ENCODE measurements at places on chromosomes 11 and 22. TPM values are rescaled to one million over a fixed set of nuclear protein-coding genes. Genes with fewer than 3 reads are reported as not detected.

Gene GLYATL1
- total RNA-seq, result 1.3 TPM

Gene ADORA2A
- total RNA-seq, result 0.15 TPM

Gene TRIM48
- total RNA-seq, result not detected

Gene PLAAT2
- total RNA-seq, result not detected

Gene KRTAP5-1
- not detected for total RNA-seq
